ENCODE measurements at places on chromosomes 12 and 14.

GRCh38 chr14:105209091-105209490 is 28.0 kb upstream of the NUDT14 start:
- no peak for DNase-seq

- no peak for DNase-seq
Measured at GRCh38 chr12:103561174-103561573, 25.9 kb upstream of the STAB2 start.

- DNase-seq: no peak
Measured at GRCh38 chr14:68459480-68460136, 333.3 kb downstream of the ZFP36L1 start.

DNA sequence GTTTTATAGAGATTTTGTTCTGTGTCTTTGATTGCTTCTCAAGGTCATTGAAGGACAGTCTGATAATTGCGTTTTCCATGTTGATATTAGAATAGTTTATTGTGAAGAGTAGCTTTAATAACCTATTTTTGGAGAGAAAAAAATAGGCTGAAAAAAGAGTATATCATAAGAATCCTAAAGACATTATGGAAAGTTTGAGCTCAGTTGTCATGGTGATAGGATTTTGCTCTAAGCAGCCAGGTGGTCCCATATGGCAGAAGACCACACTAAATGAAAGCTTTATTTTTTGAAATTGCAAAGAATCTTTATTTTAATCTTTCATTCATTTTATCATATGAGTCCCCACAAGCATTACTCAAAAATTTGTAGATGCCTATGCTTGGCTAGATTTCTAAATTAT is 358.9 kb upstream of the NAV3 start:
- DNase-seq: no peak

- no peak for DNase-seq
Measured at GRCh38 chr12:80707830-80708258, 410 bp downstream of the MYF6 start.

- DNase-seq: no peak
Measured at GRCh38 chr12:33588725-33589405, 149.2 kb upstream of the SYT10 start.

GRCh38 chr12:80293347-80293746 is 150.7 kb upstream of the PTPRQ start:
- DNase-seq: no peak

GRCh38 chr12:22101749-22102243 is 55.8 kb downstream of the CMAS start:
- DNase-seq: peak; percentile 76

GRCh38 chr12:22978962-22979361 is 354.0 kb downstream of the ETNK1 start:
- peak; percentile 87 for DNase-seq

DNA sequence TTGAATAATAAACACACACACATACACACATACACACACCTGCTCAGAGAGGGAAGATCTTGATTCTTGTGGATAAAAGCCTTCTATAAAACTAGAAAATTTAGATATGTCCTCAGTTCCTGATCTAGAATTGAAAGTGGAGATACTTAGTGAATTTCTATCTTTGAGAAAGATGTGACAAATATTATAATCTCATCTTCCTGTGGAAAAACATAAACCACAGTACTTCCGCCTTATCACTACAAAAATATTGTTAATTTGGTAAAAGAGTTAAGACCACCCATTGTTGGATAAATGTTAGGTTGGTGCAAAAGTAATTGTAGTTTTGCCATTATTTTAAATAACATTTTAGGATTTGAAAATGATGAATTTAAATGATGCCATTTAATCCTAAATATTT is at the start of gene KLRK1:
Gene KLRK1, minus strand, starts transcription at position 138 of the 400 bp plus-strand sequence. CDS start 1,231 bp downstream, outside the sequence.
- DNase-seq: no peak

DNA sequence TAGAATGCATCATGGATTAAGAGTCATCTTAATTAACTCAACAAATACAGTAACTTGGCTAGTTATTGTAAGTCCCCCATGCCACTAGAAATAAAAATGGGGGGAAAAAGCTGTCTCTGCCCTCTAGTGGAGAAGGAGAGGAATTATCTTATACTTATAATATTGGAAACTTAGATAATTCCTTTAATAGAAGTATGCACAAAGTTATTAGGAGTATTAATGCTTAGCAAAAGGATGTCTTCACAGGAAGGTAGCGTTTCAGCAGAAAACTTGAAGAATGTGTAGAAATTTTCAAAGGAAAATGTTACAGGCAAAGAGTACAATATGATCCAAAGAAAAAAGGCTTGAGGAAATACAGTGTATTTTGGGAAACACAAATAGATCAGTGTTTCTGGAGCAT is 19.8 kb downstream of the OR5AU1 start:
- peak; percentile 62 for DNase-seq

DNA sequence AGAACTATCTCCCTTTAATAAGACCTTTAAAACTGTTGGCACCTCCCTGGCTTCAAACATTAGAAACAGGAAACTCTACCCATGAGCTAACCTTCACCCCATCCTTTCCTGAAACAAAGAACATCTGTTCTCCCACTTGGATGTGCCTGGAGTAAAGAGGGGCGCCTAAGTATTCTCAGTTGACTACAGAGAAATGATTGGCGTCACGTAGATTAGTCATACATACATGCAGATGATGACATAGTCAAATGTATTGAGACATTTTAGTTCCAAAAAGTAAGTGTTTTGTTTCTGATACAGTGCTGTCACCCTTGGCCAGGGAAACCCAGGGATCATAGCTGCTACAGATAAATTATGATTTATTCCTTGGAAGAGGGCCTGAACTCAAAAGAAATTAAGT is 260.0 kb upstream of the PLEKHG7 start:
- no peak for DNase-seq

- DNase-seq: no peak
Measured at GRCh38 chr14:56358851-56359614, 220.6 kb upstream of the TMEM260 start.

GRCh38 chr12:92183575-92183974 is 37.9 kb upstream of the BTG1 start:
- DNase-seq: no peak

DNA sequence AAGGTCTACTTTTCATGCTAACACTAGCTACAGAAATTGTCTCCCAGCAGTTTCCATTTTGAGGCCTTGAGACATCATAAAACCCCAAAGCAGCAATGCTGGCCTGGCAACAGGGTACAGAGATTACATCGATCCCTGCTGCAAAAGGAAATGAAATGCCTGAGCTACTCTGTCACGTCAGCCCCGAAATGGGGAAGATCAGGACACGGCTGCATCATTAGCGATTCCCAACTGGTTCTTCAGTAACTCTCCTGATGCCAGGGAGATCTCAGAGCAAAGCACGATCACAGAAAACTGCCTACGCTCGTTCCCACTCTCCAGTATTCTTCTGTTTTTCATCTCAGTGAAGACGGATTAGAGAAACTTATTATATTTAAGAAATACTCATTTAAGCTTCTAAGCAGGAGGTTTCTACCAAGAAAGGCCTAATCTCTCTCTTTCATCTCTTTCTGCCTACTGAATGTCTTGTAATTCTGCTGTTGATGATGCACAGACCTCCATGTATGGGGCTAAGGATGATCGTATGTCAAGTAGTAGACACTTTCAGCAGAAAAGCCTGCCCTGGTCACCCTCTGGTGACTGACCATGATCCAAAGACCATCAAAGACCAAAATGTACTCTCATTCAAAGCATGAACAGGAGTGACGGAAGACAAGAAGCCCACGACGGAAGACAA is 168.5 kb downstream of the RIMBP2 start:
- no peak for DNase-seq

- DNase-seq: no peak
Measured at GRCh38 chr12:50626026-50626425, 121.2 kb downstream of the DIP2B start.

GRCh38 chr14:70776197-70776596 is 33.1 kb downstream of the MAP3K9 start:
- no peak for DNase-seq

GRCh38 chr12:112022241-112023016 is 9.2 kb downstream of the ERP29 start:
- DNase-seq: no peak

DNA sequence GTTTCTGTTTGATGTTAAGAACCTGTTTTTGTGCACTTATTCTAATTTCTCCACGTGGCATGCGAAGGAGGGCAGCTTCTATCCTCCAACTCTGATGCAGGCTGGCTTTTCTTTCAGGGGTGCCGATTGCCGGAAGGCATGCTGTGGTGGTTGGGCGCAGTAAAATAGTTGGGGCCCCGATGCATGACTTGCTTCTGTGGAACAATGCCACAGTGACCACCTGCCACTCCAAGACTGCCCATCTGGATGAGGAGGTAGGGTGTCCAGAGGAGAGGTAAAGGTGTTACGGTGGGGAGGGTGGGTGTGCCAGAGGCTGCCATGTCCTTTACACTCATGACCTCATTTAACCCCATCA is 29.6 kb downstream of the MTHFD1 start:
- DNase-seq: no peak

DNA sequence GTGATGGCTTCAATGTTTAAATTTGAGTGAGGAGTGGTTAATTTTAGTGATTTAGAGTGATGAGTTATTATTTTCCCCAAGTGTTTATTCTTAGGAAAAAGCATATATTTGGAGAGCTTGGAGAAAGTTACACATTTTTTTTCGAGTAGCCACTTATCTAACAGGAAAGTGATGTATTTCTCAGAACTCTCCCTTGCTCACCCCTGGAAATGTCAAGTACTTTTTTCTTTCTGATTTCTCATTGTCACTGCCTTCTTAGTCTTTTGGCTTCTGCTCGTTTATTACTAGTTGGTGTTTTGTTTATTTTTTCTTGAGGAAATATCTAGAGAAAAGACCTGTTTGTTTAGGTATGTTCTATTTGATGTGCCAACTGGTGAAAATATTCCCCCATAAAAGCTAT is 58.8 kb downstream of the AEBP2 start:
- no peak for DNase-seq

DNA sequence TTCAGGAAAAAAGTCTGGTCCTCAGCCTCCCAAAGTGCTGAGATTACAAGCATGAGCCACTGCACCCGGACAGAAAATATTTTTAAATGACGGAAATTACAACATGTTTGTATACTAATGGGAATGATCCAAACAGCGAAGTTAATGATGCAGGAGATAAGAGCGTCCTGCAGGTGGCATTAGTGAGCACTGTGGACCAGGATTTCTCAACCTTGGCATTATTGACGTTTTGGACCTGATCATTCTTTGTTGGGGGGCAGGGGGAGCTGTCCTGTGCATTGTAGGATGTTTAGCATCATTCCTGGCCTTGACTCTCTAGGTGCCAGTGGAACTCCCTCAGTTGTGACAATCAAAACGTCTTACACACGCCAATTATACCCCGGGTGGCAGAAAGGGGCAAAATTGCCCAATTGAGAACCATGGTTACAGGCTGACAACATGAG is 34.1 kb downstream of the SCFD1 start:
- peak; percentile 49 for DNase-seq

All from GM03348 (cell line).